ENCODE measurements at places on chromosomes 6 and 20.

GRCh38 chr6:48919555-48919954 lies 543.5 kb downstream of the MMUT start:
- DNase-seq = no peak

DNA sequence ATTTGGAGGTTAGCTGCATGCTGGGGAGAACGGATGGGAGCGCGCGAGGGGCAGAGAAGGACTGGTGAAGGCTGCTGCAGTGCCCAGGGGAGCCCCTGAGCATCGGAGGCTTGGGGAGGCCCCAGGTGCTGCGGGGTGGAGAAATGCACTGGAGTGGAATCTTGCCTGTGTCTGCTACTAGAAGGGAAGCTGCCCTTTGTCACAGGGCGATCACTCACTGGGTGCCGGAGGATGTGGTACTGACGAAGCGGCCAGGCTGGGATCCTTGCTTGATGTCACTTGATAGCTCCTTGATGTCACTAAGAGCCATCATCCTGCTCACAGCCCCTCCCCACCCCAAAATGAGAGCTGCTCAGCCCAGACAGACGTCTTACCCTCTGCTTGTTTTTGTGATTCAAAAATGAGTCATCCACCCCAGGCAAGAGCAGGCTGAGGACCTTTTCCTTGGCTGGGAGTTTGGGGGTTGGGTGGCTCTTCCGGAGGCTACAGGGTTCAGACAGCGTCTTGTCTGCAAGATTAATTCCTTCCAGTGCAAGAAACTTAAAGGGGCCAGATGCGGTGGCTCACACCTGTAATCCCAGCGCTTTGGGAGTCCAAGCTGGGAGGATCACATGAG lies 62.6 kb upstream of the PMEPA1 start:
- DNase-seq = no peak

- DNase-seq = no peak
These were observed 10.9 kb downstream of the CCM2L start for GRCh38 chr20:32021091-32021490.

DNA sequence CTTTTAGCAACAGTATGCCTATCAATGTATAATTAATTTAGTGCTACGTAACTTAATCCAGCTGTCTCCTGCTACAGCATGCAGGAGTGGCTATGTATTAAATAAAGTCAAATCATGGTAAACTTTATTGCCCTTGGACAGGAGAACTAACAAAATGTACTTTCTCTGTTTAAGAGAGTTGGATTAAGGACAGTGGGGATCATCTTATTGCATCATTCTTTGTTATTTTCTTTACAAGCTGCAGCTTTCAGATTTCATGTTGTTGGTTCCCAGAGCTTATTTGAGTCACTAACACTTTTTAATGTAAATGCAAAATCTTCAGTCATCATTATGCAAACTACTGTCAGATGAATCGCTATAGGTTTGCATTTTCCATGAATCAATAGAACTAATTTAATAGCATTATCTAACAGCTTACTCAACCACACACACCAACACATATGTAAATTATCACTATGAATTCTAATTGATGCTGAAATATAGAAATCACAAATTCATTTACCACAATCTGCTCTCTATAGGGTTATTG lies 424.7 kb downstream of the MMUT start:
- no peak for DNase-seq

- no peak for DNase-seq
These were observed 22.7 kb downstream of the SLC16A10 start for GRCh38 chr6:111110036-111110435.

DNA sequence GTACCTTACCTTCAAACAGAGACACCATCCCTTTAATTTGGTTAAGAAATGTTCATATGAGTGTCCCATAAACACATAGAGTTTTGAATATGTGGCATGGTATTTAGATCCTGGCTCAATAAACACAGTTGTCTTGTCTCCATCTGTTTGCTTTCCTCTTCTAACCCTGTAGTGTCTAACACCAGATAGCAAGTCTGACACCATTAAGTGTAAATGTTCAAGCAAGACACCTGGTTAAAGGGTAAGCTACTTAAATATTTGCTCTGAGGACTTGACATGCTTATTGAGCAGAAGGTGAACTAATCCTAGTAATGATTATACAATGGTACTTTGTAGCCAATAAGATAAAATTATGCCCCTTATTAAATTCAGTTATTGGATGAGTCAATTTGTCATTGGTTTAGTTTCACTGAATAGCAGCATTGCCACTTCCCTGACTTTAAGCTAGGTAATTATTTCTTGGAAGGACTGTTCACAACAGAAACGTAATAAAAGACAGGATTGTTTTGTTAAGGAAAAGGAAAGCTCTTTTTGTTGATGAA lies 26.9 kb upstream of the GOPC start:
- no peak for DNase-seq

GRCh38 chr6:39276379-39276995 lies 37.7 kb downstream of the KCNK17 start:
- no peak for DNase-seq

DNA sequence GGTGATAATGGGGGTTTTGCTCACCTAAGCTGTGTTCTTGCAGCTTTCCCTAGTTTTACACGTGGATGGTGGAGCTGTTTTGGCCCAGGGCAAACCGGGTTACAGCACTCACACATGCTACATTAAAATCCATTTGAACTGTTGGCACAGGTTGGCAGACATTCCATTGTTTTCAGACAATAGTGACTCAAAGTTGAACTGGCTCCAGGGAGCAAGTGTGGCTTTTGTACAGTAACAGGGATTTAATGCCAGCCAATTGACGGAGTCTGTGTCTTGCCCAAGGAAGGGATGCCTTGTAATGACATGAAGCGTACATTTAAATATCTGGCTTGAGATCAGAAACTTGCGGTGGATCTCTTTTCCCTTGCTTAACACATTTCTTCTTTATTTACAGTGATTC lies 183.1 kb downstream of the DTNBP1 start:
- DNase-seq = no peak

GRCh38 chr20:1402149-1402548 lies 9.3 kb upstream of the FKBP1A start:
- no peak for DNase-seq

- DNase-seq = no peak
These were observed 248.2 kb downstream of the TBX18 start for GRCh38 chr6:84516154-84516553.

GRCh38 chr6:160013987-160014868 lies 45.3 kb downstream of the IGF2R start:
- no peak for DNase-seq

DNA sequence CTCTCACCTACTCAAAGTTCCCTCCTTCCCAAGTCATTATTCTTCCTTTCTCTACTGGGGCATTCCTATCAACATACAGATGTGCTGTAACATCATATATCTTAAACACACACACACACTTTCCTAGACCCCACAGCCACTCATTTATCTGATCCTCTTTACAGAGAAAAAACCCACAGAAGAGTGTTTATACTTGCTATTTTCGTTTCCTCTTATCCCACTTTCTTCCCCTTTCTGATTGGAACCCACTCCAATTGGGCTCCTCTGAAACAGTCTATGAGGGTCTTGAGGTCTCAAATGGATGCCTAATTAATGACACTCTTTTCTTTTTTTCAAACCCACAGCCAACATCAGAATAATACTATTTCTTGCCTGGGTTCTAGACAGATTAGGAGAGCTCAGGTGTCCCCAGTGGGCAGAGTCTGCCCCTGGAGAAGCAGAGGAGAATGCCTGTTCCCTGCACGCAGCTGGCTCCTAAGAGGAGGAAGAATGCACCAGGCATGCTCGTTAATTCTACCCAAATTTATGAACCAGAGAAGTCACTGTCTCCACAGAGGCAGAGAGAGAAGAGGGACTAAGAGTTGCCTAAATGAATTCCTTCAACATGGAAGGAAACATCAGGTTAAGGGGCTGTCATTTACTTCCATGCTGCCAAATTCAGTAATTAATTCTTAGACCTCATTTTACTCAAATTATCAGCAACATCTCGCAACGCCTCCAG lies 65.9 kb downstream of the CRYBG1 start:
- no peak for DNase-seq

DNA sequence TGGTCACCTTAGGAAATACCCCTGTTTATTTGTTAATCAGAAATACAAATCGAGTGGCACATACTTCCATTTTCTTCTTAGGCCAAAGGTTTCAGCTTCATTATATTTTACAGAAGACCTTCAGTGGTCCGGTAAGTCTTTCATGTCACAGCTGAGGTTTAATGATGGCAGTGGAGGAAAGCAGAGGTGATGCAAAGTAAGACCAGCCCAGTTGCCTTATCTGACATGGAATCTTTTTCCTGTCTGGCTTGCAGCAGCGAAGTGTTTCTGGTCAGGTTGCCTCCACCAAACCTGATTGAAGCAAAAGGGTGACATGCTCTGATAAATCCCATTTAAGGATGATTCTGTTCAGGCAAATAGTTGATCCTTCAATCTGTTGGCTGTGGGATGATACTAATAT lies 100.0 kb downstream of the PRDM1 start:
- no peak for DNase-seq

DNA sequence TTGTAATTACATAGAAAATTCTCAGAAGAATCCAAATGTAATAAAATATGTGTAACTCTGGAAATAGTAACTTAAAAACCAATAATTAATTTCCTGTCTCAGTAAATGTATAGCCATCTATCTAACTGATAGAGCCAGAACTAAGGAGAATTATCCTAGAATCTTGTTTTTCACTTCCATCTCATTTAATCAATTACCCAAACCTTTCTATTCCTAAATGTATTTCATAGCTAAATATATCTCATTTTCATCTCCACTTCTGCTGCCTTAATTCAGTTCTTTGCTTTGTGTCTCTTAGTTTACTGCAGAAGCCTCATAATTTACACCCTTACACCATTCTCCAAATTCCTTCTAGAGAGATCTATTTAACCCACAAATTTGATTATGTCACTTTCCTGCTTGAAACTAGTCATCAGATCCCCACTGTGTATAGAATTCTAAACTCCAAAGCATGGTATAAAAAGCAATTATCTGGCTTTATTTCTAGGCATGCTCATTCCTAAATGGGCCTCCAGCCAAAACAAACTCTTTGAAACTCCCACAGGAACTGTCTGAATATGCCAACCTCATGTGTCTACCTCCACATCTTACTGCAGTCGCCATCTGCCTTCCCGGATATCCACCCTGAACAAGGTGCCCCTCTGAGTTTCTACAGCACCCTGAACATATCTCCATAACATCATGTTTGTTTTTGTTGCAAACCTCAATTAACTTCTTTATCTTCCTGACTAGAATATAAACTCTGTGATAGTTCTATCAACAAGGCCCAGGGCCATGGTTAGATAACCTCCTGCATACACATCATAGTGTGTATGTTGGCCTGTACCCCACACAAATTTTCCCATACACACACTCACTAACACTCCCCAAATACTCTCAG lies 70.5 kb upstream of the ADTRP start:
- no peak for DNase-seq

DNA sequence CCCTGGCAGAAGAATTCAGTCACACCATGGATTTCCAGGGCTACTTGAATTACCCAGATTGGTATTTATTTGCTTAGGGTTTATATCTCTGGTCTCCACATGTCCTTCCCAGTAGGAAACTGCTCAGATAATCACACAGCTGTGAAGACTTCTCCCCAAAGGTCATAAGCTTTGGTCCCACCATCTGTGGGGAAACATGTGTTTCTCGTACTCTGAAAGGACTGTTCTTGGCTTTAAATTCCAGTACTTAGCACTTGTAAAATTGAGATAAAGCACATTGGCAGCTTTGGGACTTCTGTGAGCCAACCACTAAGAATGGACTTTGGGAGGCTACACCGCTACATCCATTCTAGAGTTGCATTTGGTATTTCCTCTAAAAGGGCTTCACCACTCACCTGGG lies 205.3 kb upstream of the FOXA2 start:
- no peak for DNase-seq

- DNase-seq = no peak
These were observed 53.5 kb downstream of the RIPOR2 start for GRCh38 chr6:24882295-24882694.

DNA sequence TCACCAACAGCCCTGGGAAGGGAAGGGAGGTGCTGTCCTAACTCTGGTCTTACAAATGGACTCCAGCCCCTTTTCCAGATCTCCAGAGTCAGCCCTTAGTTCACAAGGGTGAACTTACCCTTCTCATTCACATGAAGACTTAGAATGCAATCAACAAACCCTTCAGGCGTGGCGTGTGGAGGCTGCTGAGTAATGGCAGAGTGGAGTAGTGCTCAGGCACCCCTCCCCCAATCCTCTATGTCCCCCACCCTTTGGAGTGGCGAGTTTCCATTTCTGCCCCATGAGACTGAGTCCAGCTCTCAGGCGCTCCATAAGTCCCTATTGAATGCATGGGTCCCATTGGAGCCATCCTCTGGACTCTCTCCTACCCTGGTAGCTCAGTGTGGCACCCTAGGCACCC lies 3.3 kb downstream of the SNAI1 start:
- DNase-seq = no peak

DNA sequence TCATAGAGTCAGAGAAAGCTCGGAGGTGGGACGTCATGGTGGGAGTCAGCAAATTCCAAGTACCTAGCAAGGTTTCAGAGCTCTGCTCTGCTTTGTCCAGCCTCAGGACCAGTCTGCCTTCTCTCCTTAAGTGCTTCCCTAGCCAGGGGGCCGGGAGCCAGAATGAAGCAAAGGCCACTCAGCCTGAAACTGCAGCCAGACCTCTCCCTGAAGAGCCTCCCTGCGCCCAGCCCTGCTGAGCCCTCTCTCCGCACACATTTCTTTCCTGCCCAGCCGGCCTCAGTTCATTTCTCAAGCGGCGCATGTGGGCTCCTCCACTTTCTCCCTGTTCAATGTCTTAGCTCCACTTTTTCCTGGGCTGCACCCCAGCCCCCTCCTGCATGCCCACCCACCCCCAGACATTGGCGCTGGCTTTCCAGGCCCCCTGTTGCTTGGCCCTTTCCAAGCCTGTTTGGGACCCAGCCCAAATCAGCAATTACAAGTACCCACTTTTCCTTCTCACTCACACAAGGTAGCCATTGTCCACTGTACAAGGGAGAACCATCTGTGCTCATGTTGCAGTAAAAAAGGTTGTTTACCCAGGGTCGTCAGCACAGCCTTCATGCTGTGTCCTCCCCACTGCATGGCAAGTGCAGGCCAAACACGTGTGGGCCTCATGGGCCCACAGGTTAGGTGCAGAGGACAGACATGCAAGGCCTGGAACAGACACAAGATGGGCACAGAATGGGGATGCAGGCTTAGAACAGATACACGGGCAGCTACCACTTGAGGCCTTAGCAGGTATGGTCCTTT lies 147.1 kb downstream of the MRPL14 start:
- no peak for DNase-seq

DNA sequence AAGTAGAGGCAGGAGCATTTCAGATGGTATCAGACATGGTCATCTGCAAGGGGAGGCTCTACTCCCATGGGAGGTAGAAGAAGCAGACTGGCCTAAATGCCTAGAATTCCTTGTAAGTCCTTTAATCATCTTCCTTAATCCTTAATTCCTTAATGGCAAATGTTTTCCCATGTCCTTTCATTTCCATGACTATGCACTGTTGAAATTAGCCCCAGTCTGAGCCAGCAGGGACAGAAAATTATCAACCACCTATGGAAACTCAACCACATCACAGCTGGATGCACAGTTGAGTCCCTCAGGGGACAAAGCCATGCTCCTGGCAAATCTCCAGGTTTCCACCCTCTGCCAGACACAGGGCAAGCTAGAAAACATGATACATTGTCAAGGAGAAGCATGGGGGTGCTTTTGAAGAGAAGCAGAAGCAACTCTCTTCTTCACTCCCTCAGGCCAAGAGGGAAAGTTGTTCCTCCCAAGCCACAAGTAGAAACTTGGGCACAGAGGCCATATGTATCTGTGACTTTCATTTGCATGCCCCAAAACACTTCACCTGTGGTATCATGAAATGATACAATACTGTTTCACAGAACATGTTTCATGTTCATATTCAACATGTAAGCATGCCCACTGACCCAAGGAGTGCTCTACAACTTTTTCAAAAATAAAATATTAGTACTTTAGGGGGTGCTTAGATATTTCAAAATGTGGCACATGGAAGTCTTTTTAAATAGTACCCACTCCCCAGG lies 683.6 kb downstream of the KIF16B start:
- DNase-seq = no peak
